ENCODE measurements at places on chromosomes 5 and 9.
A peak's percentile ranks its signal among the peaks of the same experiment; 100 is the strongest.

DNA sequence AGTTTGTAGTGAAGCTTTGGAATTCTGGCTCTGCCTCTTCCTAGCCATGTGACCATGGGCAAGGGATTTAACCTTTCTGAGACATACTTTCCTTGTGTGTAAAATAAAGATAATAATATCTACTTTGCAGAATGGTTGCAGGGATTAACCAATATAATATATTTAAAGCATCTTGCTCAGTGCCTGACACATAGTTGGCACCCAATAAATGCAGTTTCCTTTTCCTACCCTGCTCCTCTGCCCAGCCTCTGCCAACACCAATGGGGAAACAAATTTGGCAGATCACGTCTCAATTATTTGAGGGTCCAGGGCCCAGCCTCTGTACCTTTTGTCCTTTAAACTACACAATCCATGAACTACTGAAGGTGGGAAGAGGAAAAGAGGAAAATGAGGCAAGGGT lies 91.1 kb downstream of the NRG2 start:
- no peak for DNase-seq

DNA sequence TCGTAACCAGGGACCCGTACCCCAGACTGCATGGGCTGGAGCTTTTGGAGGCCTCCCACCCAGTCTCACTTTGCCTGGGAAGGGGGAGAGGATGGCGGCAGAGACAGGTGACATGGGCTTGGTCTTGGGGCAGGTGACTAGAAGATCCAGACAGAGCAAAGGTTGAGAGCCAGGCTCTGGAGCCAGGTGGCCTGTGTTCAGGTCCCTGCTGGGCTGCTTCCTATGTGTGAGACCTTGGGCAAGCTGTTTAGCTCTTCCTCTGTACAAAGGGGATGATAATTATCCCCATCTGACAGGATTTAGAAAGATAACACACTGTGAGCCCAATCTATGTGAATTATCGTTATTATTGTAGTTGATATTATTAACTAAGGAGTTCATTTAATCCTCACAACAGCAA lies 16.1 kb upstream of the NDST1 start:
- DNase-seq = no peak

- no peak for DNase-seq
Measured at GRCh38 chr9:86926145-86926544, 21.2 kb downstream of the GAS1 start.

DNA sequence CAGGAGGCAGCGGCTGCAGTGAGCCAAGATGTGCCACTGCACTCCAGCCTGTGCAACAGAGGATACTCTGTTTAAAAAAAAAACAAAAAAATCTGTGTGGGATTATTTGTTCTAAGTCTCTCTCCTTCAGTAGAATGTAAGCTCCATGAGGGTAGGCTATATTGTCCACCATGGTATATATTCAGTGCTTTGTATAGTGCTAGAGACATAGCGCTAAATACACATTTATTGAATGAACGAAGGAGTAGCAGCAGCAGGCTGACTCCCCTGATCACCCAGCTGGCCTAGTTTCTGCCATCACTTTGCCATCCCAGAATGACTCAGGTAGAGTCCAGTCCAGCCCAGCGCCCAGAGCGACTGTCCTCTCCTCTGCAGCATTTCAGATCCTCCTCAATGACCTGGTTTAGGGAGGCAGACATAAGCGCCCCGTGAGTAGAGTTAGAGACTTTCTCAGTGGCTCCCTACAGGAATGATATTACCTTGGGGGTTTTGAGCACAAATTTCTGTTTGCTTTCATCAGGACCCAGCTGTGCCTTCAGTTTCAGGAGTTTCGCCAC lies 716 bp downstream of the HARS1 start:
- no peak for DNase-seq

DNA sequence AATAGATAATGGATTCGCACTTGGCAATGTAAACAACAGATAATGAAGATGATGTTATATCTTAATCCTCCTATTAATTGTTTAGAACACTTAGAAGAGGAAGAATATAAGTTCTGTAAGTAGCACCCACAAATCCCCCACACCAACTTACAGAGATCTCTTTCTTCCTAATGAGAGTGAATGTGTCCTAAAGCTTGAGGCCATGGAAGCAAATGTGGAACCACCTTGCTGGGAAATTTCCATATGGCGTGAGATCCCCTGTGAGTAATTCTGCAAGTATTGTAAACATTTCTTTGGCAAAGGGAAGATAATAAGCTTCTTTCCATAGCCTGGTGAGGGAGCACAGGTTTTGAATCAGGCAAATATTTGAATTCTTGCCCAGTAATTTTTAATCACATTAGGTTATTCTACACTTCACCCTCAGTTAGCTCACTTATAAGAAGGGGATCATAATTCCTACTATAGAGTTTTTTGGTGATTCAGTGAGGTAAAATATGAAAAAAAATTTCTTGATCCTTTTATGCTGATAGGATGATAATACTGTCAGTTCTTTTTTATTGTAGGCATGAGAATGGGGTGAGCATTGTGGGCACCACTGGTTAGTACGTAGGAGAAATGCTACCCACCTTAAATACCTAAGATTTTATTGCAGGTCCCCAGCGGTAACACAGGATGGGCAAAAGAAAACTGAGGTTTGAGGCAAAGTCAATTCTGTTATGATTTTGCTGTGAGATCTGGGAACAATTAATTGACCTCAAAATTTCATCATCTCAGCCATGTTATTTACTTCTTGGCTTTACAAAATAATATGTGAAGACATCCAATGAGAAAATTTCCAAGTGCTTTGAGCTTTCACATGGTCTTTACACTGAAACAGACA lies 574.8 kb downstream of the PSAT1 start:
- peak; percentile 71 for DNase-seq

DNA sequence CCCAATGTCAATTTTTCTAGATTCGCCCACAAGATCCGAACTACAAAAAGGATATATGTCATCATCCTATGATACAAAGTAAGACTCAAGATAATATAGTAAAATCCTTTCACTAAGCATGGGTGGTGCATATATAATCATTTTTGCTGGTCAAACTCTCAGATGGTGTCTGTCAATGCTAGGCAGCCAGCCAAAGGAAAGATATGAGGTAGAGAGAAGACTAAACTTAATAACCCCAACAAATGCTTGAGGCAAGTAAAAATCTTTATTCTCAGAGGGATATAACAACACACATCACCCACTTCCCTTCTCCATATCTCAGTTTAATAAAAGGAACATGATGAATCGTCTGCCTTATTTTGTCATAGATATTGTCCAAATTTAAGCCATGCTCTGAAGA lies 841.2 kb upstream of the DMAC1 start:
- no peak for DNase-seq

DNA sequence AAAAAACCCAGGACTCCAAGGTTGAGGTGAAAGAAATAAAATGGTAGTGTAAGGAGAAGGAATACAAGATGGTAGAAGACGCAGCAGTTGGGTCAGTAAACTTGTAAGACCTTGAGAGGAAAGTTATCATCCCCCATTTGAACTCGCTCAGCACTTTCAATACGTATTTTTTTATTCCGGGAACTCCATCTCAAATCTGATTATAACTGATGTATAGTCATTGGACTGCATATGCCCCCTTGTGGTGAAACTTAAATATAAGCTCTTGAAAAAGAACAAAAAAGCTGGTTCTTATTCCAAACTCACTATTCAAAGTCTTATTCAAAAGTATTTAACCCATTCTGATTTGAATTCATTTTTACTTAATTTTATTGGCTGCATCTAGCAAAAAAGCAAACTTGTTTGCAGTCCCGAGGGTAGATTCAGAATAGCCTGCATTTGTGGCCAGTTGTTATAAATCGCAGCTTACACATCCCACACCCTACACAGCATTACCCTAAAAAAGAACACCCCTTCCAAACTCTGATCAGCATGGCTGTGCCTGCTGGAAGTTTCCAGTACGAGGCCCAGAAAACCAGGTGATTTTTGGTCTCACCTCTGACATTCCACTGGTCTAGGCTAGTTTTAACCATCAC lies 118.0 kb downstream of the ESM1 start:
- peak; percentile 18 for DNase-seq

DNA sequence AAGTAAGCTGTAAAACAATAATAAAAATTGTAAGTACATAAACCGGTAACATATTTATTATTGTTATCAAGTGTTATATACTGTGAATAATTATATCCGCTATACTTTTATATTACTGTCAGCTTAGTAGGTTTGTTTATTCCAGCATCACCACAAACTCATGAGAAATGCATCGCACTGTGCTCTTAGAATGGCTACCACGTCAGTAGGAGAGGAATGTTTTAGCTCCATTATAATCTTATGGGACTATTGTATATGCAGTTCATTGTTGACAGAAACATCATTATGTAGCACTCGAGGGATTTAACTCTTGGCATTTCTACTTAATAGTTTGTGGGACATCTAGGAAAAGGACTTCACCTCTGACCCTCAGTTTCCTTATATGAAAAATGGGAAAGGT lies 16.4 kb downstream of the SLC12A2 start:
- DNase-seq = no peak

GRCh38 chr9:33372900-33373299 lies 29.5 kb downstream of the AQP7 start:
- DNase-seq = no peak

- no peak for DNase-seq
Measured at GRCh38 chr5:122478741-122479442, 166.9 kb downstream of the SNCAIP start.

GRCh38 chr5:13625616-13626198 lies 318.8 kb downstream of the DNAH5 start:
- no peak for DNase-seq

- no peak for DNase-seq
Measured at GRCh38 chr9:118088090-118088489, 383.9 kb downstream of the TLR4 start.

- no peak for DNase-seq
Measured at GRCh38 chr5:88515881-88516819, 247.5 kb upstream of the TMEM161B start.

DNA sequence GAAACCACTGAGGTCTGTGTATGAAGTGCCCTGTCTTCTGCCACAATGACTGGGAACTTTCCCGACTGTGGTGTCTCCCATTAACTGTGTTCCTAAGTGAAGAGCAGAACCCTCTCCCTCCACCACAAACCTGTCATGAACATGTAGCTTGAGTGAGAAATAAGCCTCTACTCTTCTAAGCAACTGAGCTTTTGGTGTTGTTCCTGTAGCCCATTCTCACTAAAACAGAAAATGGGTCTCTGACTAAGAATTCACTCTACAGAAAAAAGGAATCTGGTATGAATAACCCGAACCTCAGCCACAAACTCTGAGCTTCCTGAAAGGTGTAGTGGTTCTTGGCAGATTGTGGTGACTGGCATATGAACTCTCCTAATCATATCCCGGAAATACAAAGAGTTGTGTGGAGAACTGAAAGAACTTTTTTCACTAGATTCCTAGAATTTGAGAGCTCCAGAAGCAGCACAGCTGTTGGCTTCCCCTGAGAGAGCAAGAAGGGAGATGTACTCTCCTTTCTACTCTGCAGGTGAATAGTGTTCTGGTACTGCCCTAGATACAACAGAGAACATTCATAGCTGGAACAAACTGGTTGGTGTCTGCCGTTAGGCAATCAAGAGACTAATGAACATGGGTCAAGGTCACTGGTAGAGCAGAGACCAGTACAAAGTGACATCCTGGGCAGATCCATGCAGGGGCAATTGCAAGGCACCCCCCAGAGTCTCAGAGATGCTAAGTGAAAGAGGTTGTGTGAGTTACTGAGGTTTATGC lies 283.8 kb downstream of the PDE4D start:
- DNase-seq = no peak

DNA sequence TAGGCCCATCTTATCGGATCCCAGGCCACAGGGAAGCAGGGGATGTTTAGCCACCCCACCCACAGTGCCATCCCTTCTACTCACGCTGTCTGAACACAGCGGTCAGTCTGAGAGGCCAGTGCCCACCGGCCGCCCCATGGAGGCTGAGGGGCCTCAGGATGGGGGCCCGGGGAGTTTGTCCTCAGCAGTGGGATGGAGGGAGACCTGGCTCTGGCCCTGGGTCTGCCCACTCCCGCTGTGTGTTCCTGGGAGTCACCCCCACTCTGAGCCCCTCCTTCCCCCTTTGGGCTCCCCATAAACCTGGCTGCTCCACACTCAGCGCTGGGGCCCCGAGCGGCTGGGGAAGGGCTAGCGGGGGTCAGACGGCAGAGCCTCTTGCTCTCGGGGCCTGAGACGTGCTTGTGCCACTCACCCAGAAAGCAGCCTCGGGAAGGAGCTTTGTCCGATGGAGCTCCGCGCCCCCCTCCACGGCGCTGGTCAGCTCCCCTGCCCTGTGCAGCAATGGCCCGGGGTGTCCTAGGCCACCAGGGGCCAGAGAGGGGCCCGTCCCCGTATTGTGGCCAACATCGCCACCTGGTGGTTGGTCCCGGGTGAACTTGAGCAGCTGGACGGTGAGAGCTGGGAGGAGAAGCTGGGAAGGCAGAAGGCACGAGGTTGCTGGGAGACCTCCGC lies 10.9 kb upstream of the LAMC3 start:
- no peak for DNase-seq

DNA sequence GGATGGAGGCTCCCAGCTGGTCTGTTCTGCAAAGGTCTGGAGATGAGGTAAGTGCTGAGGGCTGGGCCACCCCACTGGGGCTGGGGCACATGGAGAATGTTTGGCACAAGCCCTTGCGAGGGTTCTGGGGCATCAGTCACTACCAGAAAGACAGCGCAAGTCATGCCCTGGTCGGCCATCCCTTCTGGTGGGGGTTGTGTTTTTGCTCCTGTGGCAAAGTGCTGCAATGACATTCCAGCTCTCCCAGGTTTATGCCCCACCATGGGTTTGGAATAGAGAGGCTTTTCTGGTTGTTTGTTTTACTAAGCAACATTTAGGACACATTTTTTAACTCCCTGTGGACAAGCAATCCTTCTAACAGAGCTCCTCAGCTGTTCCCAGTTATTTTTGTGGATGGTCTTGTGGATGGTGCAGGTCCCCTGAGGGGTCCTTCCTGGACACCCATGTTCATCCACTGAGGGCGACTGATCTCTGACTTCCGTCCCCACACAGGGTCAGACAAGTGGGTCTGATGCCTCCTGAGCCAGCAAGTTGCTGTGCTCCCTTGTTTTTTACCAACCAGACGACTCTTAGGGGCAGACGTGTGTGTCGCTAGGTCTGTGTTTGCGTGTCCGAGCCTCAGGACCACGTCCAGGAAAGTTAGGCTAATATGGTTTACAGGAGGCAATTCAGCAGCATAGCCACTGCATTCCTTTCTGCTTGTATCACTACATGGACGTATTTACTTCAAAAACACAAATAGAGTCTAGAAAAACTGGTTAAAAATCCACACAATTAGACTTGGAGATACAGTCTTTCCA lies 64.9 kb upstream of the ECM2 start:
- DNase-seq = no peak

GRCh38 chr5:160567031-160567705 lies 145.5 kb downstream of the PTTG1 start:
- DNase-seq = no peak

DNA sequence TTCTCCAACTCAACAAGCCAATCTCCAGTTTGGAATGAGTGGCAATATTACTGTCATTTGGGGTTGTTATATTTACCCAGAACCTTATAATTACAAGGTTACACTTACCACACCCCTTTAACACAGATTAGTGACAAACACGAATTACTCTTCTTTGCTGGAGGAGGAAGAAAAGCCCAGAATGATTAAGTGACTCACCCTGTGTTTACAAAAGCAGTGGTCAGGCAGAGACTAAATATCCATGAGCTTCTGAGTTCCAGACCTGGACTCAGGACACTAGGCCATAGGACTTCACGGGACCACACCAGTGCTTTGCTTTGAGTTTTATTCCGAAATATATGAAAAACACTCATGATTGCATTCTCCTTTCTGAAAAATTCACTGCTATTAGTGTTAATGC lies 370.8 kb downstream of the TLE1 start:
- DNase-seq = no peak

All from Panc1 (cell line).